ENCODE measurements at places on chromosomes 16 and 17.

- DNase-seq, result no peak
These were observed 41.7 kb downstream of the SEC14L1 start for GRCh38 chr17:77182205-77183172.

DNA sequence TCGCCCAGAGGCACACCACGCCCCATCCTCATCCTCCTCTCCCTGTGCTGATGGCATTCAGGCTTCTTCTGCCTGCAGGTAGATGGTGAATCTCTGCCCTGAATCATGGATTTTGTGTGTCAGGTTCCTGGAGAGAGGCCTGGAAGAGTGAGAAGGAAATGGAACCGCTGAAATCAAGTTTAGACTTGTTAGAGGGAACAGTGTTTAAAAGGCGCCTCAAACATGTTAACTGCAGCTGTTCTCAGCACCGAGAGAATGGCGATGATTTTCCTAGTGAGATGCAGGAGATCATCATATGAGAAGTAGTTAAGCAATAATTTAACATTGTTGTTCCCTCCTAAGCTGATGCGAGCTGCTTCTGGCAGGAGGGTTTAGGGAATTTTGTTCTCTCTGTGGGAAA is 744.4 kb upstream of the EEF2KMT start:
- no peak for DNase-seq

DNA sequence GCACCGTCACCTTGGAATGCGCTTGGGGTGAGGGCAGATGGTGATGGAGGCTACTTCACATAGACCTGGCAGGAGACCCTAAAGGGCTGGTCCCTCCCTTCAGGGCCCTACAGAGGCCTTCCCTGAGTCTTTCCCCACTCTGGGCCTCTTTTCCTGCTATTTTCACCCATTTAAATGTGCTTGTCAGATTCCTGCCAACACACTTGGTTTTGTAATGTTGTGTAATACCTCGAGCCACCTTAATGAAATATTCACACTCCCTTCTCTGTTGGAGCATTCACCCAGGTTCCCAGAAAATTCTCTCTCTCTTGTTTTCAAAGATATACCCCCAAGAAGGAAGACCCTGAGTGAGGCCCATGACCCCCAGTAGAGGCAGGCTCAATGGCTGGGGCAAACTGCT is 456.6 kb upstream of the DYNLRB2 start:
- DNase-seq, result no peak

GRCh38 chr17:82603981-82604448 is 44.2 kb downstream of the WDR45B start:
- peak; percentile 81 for DNase-seq

GRCh38 chr17:32350666-32351418 is 885 bp downstream of the ZNF207 start:
- DNase-seq, result peak; percentile 35

GRCh38 chr17:15451680-15452079 is 15.7 kb downstream of the CDRT4 start:
- no peak for DNase-seq

- DNase-seq, result no peak
These were observed 126.3 kb upstream of the HSBP1 start for GRCh38 chr16:83681381-83681956.

GRCh38 chr17:32142038-32142856 is at the start of gene RHOT1:
TSS of gene RHOT1 (plus strand) at chr17:32142502. CDS start at chr17:32142693, 191 bp downstream.
- peak; percentile 89 for DNase-seq

DNA sequence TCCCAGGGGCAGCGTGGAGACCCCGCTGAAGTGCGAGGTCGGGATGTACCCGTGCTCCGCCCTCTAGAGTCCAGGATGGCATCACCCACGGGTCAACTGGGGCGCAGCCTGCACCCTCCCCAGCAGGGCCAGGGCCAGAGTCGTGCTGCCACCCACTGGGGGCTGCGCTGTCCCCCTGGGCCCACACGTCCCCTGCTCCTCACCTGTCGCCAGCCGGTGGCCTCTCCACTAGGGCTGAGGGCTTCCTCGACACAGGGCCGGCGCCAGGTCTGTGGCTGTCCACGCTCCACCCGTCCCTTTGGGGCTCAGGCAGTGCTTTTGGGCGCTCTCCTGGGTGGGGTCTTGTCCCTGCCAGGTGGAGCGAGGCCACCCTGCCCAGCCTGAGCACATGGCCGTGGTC is 11.6 kb upstream of the PRR35 start:
- DNase-seq, result no peak

DNA sequence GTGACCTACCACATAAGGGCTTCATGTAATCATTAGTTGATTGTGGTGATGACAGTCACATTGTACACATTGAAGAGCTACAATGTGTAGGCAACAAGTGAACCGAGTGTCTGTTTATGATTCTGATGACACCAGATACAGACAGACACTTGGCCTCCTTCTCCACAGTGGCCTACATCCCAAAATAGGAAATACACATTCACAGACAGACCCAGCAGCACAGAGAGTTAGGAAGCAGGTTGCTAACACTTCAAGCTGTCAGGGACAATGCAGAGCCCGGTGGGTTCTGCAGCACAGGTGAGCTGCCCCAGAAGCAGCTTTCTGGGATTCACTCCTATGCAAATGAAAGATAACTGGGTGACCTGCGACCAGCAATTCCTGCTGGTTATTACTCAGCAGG is 72.2 kb downstream of the CDH11 start:
- DNase-seq, result no peak

GRCh38 chr17:17877529-17878358 is 41.0 kb upstream of the SREBF1 start:
- DNase-seq, result peak; percentile 58

- no peak for DNase-seq
These were observed 1.6 kb downstream of the UBE2Z start for GRCh38 chr17:48909783-48910182.

DNA sequence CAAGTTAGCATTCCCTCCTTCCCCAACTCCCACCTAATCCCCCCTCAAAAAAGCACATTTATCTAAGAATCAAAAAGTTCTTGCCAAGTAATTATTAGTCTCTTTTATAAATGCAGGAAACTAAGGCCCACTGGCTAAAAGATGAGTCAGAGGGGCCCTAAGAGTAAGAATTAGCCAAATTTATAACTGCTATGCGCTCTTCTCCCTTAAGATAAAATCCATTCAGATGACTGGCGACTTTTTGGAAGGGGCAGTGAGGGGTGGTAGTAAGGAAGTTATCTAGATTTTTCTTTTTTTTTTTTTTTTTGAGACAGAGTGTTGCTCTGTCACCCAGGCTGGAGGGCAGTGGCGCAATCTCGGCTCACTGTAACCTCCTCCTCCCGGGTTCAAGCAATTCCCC is 17.1 kb downstream of the ZNF652 start:
- no peak for DNase-seq

DNA sequence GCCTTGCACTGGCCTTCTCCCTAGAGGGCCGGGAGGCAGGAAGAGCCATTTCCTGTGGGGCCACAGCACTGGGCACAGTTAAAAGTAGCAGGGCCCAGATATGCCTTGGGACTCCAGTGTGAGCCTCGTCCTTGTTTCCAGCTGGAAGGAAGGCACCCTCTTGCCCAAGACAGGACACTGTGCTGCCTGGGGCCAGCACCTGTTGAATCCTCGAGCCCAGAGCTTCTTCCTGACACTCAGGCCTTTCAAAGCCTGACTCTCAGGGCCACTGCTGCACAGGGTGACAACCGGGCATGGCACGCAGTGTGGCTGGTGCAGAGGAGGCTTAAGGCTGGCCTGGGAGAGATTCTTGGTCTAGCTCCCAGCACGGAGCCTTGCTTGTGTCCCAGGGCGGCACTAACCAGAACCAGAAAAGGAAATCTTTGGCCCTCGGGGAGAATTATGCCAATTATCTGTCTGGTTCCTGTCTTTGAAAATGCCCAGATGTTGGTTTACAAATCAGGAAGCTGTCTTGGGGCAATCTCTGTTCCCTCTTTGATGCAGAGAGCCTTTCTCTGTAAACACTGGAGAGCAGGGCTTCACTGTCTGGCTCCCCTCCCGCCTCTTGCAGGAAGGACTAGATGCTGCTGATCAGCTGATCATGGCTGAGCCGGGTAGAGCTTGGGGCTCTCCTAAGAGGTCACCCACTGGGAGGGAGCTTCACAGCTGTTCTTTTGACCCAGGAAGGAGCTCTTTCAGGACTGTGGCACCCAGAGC is 11.1 kb downstream of the LDHD start:
- no peak for DNase-seq

DNA sequence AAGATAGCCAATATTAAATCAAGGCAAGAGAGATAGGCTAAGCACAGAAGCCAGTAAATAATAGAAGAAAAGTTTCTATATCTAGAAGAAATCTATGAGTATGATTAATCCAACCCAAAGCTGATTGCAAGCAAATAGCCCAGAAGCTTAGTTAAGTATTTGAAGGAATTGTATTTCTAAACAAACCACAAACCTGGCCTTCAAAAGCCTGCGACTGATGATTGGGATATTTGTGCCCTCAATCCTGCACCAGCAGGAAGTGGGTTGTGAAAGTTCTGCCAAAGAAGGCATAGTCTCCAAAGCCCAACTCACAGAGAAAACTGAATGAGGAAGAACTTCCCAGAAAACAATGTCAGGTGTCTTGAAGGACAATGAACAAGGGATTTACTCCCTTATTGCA is 114.5 kb upstream of the C17orf78 start:
- no peak for DNase-seq
